Peyer's patch (tissue), 4 donors: ENCODE measurements at places on chromosomes 12 and 14. TPM values are rescaled to one million over a fixed set of nuclear protein-coding genes. Genes with fewer than 3 reads are reported as not detected.

DNA sequence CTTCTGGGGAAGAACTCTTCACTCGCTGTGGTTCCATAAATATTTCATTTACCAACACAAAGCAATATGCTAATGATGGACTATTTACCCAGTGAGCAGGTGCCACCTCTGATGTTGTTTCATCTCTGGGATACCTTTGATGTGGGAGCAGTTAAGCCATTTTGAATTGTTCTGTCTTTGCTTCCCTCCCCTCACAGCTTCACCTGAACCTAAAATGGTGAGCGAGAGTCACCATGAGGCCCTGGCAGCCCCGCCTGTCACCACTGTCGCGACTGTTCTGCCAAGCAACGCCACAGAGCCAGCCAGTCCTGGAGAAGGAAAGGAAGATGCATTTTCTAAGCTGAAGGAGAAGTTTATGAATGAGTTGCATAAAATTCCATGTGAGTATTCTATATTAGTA lies 352.7 kb downstream of the SYT1 start:
- DNase-seq, result no peak

- DNase-seq, result no peak
Observed at GRCh38 chr12:46210873-46211439, 57.9 kb downstream of the SLC38A1 start.

- no peak for DNase-seq
Observed at GRCh38 chr12:42178101-42178500, 33.4 kb upstream of the GXYLT1 start.

- no peak for DNase-seq
Observed at GRCh38 chr14:39492267-39492666, 60.0 kb upstream of the FBXO33 start.

Gene ASIC1
- not detected for total RNA-seq

DNA sequence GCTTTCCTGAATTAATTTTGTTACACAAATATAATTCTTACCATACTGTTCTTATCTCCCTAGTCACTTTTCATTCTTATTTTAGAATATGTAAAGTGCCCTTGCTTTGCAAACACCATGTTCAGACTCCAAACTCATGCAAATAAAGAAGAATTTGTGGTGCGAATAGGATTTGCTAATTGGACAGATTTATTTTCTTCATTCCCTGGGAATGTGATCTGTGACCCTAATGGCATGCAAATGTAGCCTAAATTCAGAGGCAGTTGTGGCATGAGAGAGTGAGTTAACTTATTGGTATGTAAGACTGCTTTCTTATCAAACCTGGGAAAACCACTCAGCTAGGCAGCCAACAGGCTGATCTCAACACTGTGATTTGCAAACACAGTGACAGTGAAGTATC lies 10.0 kb downstream of the CAPZA3 start:
- no peak for DNase-seq

DNA sequence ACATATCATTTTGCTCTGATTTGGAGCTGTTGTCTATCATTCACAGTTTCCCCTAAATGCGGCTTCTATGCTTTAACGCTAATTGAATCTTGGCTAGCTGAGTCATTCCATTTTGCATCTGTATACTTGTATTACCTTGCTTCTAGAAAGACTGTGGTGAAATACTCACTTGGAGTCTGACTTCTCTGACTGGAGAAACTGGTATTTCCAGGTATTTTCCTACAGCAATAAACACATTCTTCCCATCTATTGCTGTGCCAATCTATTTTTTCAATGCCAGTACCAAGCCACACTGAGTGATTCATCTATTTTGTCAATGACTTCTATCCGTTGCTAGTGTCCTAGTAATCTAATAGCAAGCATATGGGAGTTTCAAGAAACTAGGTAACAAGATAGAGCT lies 76.0 kb upstream of the ST8SIA1 start:
- DNase-seq, result no peak

DNA sequence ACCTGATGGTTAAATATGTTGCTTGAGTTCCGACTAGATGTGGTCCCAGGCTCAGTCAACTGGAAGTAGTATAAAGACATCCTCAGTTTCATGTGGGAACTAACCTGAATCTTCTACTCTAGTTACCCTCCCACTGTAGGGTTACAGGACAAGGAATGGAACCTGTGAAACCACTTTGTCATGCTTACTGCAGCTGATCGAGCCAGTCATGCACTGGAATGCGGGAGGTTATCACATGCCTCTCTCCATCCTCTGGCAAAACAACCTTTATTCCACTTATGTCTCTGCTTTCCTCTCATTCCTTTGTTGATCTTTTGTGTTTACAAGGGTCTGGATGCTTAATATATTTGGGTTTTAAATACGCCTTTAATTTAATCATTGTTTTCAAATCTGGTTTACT lies 111.9 kb upstream of the DDHD1 start:
- no peak for DNase-seq

GRCh38 chr12:26239122-26239851 lies 43.9 kb downstream of the SSPN start:
- DNase-seq, result no peak

DNA sequence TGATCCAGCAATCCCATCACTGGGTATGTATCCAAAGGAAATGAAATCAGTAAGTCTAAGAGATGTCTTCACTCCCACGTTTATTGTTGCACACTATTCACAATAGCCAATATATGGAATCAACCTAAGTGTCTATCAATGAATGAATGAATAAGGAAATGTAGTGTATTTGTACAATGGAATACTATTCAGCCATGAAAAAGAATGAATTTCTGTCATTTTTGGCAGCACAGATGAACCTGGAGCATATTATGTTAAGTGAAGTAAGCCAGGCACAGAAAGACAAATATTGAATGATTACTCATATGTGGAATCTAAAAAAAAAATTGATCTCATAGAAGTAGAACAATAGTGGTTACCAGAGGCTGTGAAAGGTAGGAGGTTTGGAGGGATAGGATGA lies 30.6 kb upstream of the RFX4 start:
- no peak for DNase-seq

Gene HHIPL1
- 0.88 TPM for total RNA-seq

Gene HCAR3
- not detected for total RNA-seq

GRCh38 chr14:74514471-74514941 lies 20.9 kb downstream of the ISCA2 start:
- peak; percentile 45 for DNase-seq

Gene KLHDC1
- total RNA-seq, result 2.3 TPM

Gene SERPINA10
- not detected for total RNA-seq

Gene NXPH4
- not detected for total RNA-seq

GRCh38 chr12:81718616-81719015 lies 40.5 kb downstream of the PPFIA2 start:
- no peak for DNase-seq

DNA sequence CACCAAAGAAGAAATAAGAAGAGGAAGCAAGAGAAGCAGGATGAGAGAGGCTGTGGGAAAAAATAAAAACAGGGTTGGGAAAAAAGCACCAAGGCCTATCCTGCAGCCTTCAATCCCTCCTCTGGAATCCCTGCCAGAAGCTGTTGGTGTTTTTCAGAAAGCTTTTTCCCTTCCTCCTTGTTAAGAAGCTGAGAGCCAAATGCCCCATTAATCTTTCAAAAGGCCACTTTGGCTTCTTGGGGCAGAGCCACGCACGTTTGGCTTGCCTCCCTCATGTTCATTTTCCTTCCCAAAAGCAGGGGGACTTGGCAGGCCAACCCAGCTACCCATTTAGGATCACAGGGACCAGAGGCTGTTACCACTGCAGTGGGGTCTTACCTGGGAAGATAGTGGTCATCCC lies 365.3 kb downstream of the NUAK1 start:
- no peak for DNase-seq

- DNase-seq, result no peak
Observed at GRCh38 chr12:93722835-93723567, 45.8 kb downstream of the CRADD start.
